ENCODE measurements at places on chromosomes 6 and 20. TPM values are rescaled to one million over a fixed set of nuclear protein-coding genes. Genes with fewer than 3 reads are reported as not detected.

The CYP21A2 gene
- 3.8 TPM for total RNA-seq

The CPNE1 gene
- 200 TPM for total RNA-seq

The LY6G6D gene
- total RNA-seq: not detected

The CAGE1 gene
- total RNA-seq: not detected
